GDM1 (cell line): ENCODE measurements at places on chromosomes 12 and 14.

DNA sequence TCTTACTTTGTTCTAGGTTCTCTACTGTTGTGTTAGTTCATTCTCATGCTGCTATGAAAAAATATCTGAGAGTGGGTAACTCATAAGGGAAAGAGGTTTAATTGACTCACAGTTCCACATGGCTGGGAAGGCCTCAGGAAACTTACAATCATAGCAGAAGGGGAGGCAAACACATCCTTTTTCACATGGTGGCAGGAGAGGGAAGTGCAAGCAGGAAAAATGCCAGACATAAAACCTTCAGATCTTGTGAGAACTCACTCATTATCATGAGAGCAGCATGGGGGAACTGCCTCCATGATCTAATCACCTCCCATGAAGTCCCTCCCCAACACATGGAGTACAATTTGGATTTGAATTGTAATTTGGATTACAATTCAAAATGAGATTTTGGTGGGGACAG is 69.6 kb downstream of the MGST1 start:
- no peak for DNase-seq

DNA sequence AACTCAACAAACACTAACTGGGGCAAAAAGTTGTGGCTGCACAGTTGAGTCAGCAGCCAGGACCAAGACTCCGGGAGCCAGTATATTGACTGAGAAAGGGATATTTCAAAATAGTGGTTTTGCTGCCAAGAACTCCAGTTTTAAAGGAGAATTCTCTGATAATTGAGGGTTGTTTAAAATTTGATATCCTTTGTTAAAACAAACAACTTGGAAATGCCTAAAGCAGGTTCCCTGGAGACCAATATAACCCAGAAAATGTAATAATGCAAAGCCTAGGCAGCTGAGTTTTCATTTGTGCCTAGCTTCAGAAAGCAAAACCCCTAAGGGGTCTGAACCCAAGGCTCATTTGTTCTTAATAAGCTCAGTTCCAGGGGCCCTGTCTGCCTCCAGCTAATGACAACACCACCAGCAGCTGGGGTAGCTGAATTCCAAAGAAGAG is 311.7 kb upstream of the CCDC196 start:
- DNase-seq = no peak

DNA sequence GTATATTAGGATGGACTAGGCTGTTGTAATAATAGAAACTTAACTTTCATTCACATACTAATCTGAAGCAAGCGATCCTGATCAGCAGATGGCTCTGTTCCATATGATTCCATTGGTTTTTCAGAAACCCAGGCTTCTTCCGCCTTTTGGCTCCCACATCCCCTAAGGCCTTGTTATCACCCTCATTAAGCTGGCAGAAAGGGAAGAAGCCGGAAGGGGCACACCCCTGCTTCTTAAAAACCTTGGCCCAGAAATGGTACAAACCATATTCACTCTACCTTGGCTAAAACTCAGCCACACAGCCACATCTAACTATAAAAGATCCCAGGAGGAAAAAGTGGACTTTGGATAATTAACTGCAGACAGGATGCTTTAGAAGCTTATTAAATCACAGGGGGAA is 329.2 kb downstream of the PCNX1 start:
- DNase-seq = no peak

- DNase-seq = no peak
These were observed 18.4 kb upstream of the CFL2 start for GRCh38 chr14:34732802-34733201.

- no peak for DNase-seq
These were observed 287.3 kb downstream of the NAV3 start for GRCh38 chr12:78118036-78118435.

DNA sequence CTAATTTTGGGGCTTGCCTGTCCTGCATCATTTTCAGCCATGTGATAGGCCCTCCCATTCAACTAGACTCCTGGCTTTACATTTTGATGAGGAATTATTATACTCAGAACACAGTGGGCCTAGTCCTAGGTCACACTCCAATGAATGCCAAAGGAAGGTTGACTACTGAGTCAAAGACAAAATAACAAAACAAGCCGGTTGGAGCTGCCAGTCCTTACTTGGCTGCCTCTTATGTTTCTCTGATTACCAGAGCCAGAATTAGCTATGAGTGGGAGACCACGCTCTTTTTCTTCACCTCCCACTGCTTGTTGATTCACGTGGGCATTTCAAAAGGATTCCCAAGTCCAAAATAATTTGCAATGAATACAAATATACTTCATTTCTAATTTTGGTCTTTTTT is 78.1 kb upstream of the USP44 start:
- DNase-seq = no peak

DNA sequence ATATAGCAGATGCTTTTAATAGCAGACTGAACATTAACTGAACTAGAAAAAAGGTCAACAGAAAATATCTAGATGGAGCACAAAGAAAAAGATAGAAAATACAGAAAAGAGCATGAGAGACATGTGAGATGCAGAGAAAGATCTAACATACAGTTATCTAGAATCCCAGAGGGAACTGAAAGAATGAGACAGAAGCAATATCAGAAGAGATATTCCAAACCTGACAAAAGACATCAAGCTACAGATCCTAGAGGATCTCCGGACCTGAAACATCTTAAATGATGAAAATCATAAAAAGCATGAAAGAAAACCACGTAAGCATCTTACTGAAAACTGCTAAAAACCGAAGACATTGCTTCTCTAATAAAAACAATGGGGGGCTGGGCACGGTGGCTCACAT is 75.0 kb downstream of the NUMB start:
- no peak for DNase-seq

DNA sequence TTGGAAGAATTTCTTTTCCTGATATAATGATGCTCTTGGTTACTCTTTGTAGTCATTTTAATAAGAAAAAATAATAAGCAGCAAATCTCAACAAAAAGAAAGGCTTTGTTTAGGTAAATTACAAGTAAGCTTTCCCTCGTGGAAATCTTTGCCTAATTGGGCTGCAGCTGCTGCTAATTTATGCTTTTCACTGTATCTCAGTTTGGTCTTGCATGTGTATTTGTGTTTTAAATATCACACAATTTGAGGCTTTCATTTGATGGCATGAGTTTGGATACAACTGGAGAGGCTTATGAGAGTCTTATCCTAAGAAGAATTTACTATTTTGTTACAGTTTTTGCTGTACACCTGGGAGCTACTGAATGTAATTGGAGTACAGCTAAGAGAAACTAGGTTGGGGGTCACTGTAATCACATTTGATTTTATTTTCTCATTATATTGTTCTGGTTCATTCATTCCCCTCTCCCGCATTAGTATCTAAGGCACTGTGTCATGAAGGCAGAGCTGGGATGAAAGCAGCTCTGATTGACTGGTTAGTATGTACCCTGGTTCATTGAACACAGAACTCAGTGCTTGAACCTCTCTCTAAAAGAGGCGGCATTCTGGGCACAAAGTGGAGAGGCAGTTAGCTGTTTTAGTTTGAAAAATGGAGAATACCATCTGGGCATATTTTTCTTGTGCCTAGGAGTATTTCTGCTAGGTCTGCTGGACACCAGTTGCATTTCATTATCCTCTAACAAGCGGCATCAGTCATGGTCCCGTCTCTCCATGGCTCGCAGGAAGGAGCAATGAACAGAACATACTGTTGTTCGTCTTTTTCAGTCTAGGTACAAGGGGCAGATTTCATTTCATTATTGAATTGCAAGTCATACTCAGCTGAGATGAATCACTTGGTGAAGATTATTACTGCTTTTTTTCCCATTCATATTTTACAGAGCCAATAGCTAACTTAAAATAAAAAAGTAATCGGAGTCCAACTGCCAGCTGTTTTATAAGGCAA is 118.0 kb upstream of the TMEM260 start:
- DNase-seq = no peak

DNA sequence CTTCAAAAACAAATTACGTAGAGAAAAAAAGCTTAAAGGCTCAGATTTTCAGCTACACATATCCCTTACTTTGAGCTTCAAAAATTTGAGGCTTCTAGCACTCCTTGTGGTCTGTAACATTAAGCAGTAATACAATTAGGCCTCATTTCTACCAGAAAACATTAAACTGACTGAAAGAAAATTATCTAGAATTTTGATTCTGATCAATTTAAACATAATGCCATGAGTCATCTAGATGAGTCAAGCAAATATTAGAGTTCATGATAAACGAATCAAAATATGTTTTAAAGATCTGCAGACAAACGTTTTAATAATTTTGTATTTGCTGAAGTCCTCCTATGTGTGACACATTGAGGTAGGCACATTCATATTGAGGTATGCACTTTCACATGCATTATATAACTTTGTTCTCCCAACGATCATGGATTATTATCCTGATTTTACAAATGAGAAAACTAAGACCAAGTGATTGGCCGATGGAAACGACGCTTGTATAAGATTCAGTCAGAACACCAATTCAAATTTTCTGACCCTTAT is 4.3 kb downstream of the OSBPL8 start:
- no peak for DNase-seq

- DNase-seq = no peak
These were observed 149.5 kb upstream of the PELI2 start for GRCh38 chr14:55968741-55969140.

- no peak for DNase-seq
These were observed 755.7 kb upstream of the USP15 start for GRCh38 chr12:61504396-61505080.

GRCh38 chr12:54602661-54603060 is 14.2 kb upstream of the PPP1R1A start:
- no peak for DNase-seq

GRCh38 chr14:71665157-71665556 is 267.1 kb upstream of the RGS6 start:
- no peak for DNase-seq

- no peak for DNase-seq
These were observed 6.0 kb downstream of the CDKN1B start for GRCh38 chr12:12723149-12723680.

DNA sequence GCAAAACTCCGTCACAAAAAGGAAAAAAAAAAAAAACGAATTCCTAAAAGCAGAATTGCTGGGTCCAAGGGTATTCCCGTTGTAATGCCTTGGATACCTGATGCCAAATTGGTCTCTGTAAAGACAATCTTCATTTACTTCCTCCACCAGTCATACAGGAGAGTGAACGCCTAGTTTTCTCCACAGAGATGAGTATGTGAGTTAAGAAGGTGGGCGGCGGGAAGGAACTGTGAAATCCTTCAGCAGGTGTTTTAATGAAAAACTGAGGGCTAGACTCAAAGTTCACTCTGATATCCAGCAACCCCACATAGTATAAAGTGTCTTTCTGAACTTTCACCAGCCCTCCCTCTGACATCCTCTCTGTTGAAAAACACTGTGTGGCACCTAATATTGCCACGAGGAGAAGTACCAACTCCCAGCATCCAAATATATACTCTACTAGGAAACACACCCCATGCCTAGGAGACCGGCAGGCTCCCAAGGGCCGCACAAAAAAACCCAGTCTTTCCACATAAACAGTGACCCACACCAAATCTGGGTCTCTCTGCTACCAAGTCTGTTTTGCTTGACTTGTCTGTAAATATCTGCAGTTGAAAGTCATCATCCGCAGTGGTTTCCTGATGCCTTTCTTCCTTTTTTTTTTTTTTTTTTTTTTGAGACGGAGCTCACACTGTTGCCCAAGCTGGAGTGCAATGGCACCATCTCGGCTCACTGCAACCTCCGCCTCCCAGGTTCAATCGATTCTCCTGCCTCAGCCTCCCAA is 30.3 kb upstream of the FOXN3 start:
- peak; percentile 10 for DNase-seq

- no peak for DNase-seq
These were observed 15.3 kb downstream of the FBRSL1 start for GRCh38 chr12:132505105-132505851.

DNA sequence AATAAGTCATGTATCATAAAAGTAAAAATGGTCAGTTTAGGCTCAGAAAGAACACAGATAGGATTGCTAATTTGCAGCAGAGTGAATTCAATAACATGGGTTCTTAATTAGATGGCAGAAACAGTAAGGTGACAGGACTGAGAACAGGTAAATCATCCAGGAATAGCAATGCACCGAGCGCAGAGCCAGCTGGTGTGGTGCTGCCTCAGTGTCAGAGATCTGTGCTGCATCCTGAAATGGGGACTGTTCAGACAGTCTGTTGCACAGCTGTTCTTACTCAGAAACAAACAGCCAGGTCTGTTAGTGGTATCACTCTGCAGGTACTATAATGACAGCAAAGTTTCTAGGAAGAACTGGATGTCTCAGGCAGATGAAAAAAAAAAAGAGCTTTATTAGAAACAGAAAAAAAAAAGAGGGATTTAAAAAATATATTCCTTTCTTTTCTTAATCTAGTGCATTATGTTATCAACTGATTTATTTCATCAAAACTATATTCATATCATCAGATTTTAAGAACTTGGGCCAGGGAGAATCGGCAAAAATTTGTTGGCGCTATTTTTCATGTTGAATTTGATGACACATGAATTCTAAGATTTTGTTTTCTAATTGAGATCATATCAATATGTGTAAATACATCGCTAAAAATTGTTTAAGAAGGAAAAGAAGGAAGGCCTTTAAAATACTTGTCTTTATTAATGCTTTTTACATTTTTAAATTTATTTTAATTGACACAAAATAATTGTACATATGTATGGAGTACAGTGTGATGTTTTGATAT is 501.8 kb downstream of the PRKD1 start:
- no peak for DNase-seq

DNA sequence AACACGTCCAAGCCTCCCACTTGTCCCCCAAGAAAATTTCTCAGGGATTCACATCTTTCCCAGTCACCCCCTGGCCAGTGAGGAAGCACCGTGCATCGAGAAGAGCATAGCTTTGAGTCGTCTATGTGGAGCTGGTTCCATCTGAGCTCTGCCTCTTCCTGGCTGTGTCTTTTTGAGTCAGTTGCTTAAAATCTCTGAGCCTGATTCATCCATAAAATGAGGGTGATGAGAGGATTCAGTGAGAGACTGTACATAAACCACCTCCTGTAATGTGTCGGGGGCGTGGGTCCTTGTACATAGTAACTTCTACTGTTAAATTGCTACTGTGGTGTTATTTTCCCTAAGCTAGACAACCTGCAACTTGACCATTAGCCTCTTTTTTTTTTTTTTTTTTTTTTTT is 13.8 kb downstream of the CD9 start:
- DNase-seq = no peak

DNA sequence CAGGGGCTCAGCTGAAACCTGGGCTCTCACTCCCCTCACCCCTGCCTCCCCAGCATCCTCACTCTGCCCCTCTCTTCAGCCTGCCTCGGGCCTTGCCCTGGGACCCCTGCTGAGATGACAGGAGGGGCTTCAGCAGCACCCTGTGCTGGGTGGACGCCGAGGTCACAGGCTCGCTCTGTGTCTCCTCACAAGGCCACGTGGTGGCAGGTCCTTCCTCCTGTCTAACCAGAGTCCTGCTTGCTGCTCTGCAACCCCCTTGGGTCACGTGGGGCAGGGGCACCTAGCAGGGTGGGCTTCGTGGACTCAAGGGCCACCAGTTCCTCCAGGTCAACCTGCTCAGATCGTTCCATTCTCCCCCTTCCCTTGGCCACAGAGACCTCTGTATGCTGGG is 90.4 kb downstream of the TMEM121 start:
- no peak for DNase-seq

GRCh38 chr12:116389990-116390389 is 112.5 kb upstream of the MED13L start:
- no peak for DNase-seq

- no peak for DNase-seq
These were observed 47.7 kb upstream of the PPP2R5C start for GRCh38 chr14:101713621-101714349.

- no peak for DNase-seq
These were observed 360.0 kb upstream of the SFSWAP start for GRCh38 chr12:131350943-131351318.

- DNase-seq = no peak
These were observed 38.0 kb upstream of the GPATCH2L start for GRCh38 chr14:76113691-76114090.

GRCh38 chr14:37232907-37233481 is 35.3 kb downstream of the MIPOL1 start:
- DNase-seq = no peak
